ENCODE measurements at places on chromosomes 12 and 14.

GRCh38 chr14:31560759-31561154 is 447 bp upstream of the NUBPL start:
- DNase-seq = no peak

GRCh38 chr12:49693931-49694444 is 13.2 kb downstream of the FMNL3 start:
- no peak for DNase-seq

- DNase-seq = no peak
Measured at GRCh38 chr12:25034676-25035075, 85.8 kb upstream of the BCAT1 start.

- no peak for DNase-seq
Measured at GRCh38 chr12:88144037-88144436, 1.9 kb downstream of the TMTC3 start.

DNA sequence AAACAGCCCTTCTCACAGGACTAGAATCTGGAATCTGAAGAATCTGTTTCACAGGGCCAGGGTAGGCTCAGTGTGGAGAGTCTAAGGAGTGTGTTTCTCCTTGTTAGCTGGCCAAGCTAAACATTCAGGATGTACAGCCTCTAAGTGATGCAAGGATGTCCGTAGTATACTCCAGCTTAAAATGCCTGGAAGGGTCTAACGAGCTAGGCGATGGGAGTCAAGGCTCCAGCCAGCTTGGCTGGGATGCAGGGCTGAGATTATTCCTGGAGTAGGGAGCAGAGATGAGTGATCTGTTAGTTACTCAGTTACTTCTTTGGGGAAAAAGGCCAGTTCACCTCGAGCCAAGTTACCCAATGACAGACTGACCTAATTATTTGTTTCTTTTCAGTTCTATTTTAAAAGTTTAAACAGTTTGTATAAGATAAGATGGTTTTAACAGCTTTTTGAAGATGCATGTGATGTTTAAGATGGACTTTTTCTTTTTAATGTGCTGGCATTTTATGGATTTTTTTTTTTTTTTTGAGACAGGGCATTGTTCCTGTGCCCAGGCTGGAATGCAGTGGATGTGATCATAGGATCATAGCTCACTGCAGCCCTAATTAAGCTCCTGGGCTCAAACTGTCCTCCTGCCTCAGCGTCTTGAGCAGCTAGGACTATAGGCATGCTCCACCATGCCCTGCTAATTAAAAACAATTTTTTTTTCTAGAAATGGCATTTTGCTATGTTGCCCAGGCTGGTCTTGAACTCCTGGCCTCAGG is 41.1 kb downstream of the SYNE2 start:
- no peak for DNase-seq

DNA sequence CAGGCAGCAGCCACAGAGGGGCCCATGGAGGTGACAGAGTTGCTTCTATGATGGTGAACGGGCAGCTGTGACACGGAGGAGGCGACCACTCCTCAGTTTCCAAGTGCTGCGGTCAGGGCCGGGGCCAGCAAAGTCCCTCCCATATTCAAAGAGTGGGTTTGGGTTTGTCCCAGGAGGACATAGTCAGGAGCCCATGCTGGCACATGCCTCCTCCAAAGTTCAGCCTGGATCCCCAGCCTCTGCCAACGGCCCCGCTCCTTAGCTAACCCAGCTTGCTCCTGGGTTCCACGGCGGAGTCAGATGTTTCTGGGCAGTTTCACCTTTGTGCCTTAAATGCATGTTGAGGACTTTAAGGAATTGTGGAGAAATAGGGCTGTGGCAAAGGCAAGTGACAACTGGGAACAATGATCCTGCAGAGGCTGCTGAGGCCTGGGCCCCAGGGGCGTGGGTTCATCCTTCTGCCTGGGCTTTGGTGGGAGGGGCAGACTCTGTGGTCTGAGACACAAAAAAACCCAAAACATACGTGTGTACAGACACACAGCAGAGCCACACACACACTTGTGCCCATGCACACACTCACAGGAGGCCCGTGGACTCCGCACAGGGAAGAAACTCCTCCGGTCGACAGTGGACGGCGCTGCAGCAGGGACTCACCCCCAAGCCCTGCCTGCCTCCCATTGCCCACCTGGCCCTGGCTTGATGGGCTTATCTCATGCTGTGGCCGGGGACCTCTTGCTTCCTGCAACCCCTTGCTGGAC is 399.4 kb downstream of the TMEM121 start:
- DNase-seq = no peak

DNA sequence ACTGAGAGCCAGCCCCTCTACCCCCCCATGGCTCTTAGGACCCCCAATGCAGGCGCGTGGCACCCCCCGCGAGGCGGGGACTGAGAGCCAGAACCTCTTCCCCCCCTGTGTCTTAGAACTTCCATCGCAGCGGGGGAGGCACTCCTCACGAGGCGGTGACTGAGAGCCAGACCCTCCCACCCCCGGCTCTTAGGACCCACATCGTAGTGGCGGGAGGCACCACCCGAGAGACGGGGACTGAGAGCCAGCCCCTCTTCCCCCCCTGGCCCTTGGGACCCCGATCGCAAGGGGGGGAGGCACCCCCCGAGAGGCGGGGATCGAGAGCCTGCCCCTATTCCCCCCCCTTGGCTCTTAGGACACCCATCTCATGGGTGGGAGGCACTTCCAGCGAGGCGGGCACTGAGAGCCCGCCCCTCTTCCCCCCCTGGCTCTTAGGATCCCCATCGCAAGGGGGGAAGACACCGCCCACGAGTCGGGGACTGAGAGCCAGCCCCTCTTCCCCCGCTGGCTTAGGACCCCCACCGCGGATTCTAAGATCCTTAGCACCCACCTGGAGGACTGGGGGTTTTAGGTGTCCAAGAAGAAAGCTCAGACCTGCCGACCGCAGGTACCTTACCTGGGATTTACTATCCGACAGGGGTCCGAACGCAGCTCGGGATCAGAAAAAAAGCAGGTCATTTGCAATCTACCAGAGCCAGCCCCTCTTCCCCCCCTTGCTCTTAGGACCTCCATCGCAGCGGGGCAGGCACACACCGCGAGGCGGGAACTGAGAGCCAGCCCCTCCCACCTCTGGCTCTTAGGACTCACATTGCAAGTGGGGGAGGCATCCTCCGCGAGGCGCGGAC is 44.9 kb downstream of the DDX11 start:
- DNase-seq = no peak

DNA sequence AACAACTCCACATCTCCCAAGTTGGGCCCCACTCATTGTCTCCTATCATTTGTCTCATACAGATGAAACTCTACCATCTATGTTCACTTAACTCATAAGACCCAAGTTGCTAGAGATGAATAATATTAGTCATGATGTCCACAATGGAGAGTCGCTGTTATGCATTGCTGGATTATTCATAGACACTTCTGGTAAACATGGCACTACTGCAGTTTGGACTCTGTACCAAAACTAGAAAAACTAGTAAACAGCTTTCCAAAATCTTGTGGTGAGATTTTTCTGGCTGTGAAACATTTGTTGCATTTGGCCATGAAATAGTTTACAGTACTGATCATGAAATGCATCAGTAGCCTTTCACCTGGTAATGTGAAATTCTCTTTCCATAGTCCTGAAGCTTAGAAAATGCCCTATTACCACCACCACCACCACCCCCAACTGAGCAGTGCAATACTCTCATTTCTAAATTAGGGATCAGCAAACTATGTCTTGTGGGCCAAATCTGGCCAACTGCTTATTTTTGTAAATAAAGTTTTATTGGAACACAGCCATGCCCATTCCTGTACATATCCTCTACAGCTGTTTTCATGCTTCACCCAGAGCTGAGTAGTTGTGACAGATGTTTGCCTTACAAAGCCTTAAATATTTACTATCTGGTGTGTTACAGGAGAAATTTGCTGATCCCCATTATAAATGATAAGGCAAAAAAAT is 236.5 kb downstream of the DPF3 start:
- DNase-seq = no peak

Data from anterior cingulate cortex (tissue), 58 donors.